ENCODE measurements at places on chromosomes 16 and 17. TPM values are rescaled to one million over a fixed set of nuclear protein-coding genes. Genes with fewer than 3 reads are reported as not detected.

MPV17L gene
- 4.9 TPM for total RNA-seq

TEKT1 gene
- 0.12 TPM for total RNA-seq

TP53TG3 gene
- total RNA-seq, result 0.45 TPM

GCGR gene
- total RNA-seq, result not detected

SLC6A2 gene
- total RNA-seq, result not detected

PRCD gene
- not detected for total RNA-seq

HOXB3 gene
- 3.9 TPM for total RNA-seq

DRC7 gene
- total RNA-seq, result 0.10 TPM

CYTH1 gene
- total RNA-seq, result 40.3 TPM

All from A549 treated with RU486 at 1 μM for 4 hours (cell line).